ENCODE measurements at places on chromosomes 5 and 9. TPM values are rescaled to one million over a fixed set of nuclear protein-coding genes. Genes with fewer than 3 reads are reported as not detected.

- no peaks in the 10 kb centered on the region for H3K4me1 ChIP-seq
- H3K27me3 ChIP-seq: no peaks in the 10 kb centered on the region
- H3K27ac ChIP-seq: no peak overlapping the region
- no peak overlapping the region for H3K4me3 ChIP-seq
- no peaks in the 10 kb centered on the region for H3K36me3 ChIP-seq
Observed at GRCh38 chr5:2701592-2701991, 49.9 kb downstream of the IRX2 start.

DNA sequence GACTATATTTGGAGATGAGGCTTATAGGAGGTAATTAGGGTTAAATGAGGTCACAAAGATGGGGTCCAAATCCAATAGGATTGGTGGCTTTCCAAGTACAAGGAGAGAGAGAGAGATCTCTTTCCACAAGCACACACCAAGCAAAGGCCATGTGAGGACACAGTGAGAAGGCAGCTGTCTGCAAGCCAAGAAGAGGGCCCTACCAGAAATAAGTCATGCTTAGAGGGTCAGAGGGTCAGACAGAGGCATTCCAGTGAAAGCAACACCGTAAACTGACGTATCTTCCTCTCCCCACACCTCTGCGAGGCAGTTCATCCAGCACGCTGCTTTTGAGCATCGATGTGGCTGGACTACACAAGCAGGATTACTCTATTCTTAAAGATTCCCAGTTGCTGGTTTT, 87.9 kb downstream of the SLC1A3 start:
- no peaks in the 10 kb centered on the region for H3K27me3 ChIP-seq
- peaks cover 31% of the 10 kb centered on the region for H3K4me1 ChIP-seq
- H3K36me3 ChIP-seq: no peaks in the 10 kb centered on the region
- DNase-seq: no peak

- H3K4me1 ChIP-seq: peaks cover 35% of the 10 kb centered on the region
- no peak overlapping the region for H3K27ac ChIP-seq
- H3K27me3 ChIP-seq: no peaks in the 10 kb centered on the region
- no peaks in the 10 kb centered on the region for H3K36me3 ChIP-seq
- H3K4me3 ChIP-seq: no peak overlapping the region
Observed at GRCh38 chr9:76369583-76369982, 24.6 kb downstream of the RFK start.

- no peaks in the 10 kb centered on the region for H3K27me3 ChIP-seq
- H3K4me3 ChIP-seq: no peak overlapping the region
- H3K4me1 ChIP-seq: no peaks in the 10 kb centered on the region
- no peak for DNase-seq
- no peak overlapping the region for H3K27ac ChIP-seq
Observed at GRCh38 chr5:174457141-174457678, 267.2 kb upstream of the MSX2 start.

- no peak for DNase-seq
- H3K36me3 ChIP-seq: peaks cover 73% of the 10 kb centered on the region
- peaks cover 11% of the 10 kb centered on the region for H3K4me1 ChIP-seq
- H3K27me3 ChIP-seq: no peaks in the 10 kb centered on the region
- no peak overlapping the region for H3K27ac ChIP-seq
- H3K4me3 ChIP-seq: no peak overlapping the region
Observed at GRCh38 chr9:123011380-123011779, 22.1 kb upstream of the GPR21 start.

DNA sequence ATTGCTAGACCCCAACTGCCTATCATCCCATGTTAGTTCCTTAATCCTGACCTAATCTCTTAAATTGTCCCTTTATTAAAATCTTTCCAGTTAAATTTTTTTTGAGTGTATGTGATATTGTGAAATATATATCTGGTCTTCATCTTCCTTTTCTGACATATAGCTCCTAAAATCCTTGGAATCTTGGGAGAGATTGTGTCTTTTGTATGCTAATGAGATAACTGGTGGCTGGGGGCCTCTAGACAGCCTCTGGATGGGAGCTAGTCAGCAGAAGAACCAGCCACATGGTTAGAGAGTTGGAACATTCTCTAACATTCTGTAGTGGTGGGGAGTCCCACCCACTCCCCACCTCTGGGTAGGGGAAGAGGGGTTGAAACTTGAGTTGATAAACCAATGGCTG, 3.7 kb upstream of the CCL19 start:
- no peak overlapping the region for H3K27ac ChIP-seq
- H3K36me3 ChIP-seq: no peaks in the 10 kb centered on the region
- DNase-seq: no peak

DNA sequence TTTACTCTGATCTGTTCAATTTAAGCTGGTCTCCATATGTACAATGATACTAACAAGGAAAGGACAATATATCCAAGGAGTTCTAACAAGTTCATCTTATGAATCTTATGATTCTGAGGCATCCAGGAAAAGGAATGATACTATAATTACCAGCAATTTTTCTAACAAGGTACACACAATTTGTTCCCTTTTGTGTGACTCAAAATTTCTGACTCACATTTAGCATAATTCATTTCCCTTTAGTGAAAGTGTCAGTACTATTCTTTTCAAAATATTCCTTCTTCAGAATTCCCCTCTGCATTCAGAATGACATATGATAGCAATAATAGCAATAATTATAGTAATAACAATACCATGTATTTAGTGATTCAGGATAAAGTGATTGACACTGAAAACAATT, 594.8 kb downstream of the DMRTA1 start:
- no peaks in the 10 kb centered on the region for H3K27me3 ChIP-seq
- H3K36me3 ChIP-seq: no peaks in the 10 kb centered on the region
- H3K27ac ChIP-seq: no peak overlapping the region
- no peak for DNase-seq
- H3K4me1 ChIP-seq: no peaks in the 10 kb centered on the region

ZBTB5 gene
- total RNA-seq: 11.1 TPM

SAXO1 gene
- total RNA-seq: not detected

RAD1 gene
- total RNA-seq: 22.5 TPM

MXD3 gene
- 11.2 TPM for total RNA-seq

PCDHB14 gene
- 9.9 TPM for total RNA-seq

SKP1 gene
- 345 TPM for total RNA-seq
